ENCODE measurements at places on chromosomes 11 and 22.

- no peak for DNase-seq
These were observed 769 bp downstream of the MAFF start for GRCh38 chr22:38202437-38203089.

GRCh38 chr11:61650781-61651571, 29.2 kb upstream of the DAGLA start:
- no peak for DNase-seq

DNA sequence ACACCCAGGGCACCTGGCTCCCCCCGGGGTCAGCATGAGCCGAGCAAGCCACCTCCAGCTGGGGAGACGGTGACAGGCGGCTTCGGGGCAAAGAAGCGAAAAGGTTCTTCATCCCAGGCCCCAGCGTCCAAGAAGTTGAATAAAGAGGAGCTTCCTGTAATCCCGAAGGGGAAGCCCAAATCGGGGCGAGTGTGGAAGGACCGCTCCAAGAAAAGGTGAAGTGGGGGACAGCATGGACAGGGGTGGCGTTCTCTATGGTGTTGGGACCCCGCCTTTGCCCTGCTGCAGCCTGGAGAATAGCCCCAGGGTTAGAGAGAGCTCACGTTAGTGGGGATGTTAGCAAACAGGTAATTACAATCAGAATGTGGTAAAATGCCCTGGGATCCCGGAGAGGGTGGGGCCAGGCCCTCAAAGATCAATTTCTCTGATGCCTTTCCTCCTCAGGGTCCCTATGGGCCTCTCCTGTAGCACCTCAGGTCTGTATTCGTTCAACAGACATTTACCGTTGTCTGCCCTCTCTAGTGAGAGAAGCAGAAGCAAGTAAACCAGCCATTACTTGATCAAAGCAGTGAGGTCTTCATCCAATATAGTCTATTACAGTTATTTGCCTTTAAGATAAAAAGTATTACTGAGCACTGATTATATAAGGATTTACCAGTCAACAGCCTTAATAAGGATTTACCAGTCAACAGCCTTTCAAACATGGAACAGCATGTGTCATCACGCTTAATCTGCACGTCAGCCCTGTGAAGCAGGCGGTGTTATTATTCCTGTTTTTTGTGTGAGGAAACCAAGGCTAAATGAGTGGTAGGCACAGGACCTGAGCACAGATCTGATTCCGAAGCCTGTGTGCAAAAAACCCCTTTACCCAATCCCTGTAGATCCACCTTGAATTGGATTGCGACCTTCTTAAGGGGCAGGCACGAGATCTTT, 1.0 kb downstream of the CCDC86 start:
- no peak for DNase-seq

- no peak for DNase-seq
These were observed 160.0 kb downstream of the NAV2 start for GRCh38 chr11:19872512-19873145.

GRCh38 chr11:1705126-1706052, 8.4 kb downstream of the KRTAP5-6 start:
- no peak for DNase-seq

- no peak for DNase-seq
These were observed 19.0 kb upstream of the MYH9 start for GRCh38 chr22:36406721-36407120.

GRCh38 chr11:6474806-6475500, 1.2 kb upstream of the TRIM3 start:
- DNase-seq, result no peak

GRCh38 chr11:93694557-93694956, 33.1 kb downstream of the CEP295 start:
- DNase-seq, result no peak

DNA sequence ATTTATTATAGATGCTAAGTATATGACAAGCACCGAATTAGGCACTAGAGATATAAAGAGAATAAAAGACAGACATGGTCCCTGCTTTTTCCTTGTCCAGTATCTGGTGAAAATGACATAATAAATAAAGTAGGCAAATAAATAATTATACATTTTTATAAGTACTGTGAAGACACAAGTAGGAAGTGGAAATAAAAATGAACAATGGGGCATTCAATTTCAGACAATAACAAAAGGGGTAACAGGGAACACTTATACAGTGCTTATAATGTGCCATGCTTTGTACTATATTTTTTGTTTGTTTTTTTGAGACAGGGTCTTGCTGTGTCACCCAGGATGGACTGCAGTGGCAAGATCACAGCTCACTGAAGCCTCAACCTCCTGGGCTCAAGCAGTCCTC, 4.3 kb downstream of the KBTBD3 start:
- DNase-seq, result no peak

GRCh38 chr11:76131142-76131541, 75.2 kb downstream of the WNT11 start:
- no peak for DNase-seq

GRCh38 chr11:118170882-118171268, 5.6 kb downstream of the SCN2B start:
- DNase-seq, result no peak

- no peak for DNase-seq
These were observed 9.9 kb upstream of the RNASEH2C start for GRCh38 chr11:65730461-65730860.

DNA sequence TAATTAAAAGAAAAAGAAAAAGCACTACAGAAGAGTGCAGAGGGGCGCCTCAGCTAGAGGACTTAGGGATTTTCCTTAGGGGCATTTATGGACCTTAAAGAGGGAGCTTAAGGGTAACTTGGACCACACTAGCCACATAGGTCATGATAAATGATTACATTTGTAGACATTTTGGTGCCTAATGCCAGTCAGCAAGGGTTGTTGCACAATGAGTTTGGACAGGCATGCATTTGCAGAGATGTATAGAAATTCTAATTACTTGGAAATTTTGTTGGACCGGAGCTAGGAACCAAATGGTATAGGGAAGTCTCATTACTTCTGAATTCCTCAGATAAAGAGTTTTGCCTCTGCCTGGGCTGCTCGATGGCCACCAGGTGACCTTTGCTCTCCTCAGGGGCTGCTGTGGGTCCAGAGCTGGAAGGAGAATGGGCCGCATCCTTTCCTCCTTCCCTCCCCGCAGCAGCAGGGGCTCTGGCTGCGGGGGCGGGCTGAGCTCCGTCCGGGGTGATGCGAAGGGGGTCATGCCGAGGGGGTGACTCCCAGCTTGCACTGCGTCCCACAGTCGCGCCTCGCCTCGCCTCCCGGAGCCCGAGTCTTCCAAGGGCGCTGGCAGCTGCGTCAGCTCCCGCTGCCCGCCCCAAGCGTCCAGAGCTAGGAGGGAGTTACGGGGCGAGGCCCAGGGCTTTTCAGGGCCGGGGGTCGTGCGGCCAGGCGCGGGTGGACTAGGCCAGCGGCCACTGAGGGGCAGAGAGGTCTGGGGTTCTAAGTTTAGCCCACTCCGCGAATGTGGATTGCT, 20.3 kb upstream of the MALAT1 start:
- no peak for DNase-seq

DNA sequence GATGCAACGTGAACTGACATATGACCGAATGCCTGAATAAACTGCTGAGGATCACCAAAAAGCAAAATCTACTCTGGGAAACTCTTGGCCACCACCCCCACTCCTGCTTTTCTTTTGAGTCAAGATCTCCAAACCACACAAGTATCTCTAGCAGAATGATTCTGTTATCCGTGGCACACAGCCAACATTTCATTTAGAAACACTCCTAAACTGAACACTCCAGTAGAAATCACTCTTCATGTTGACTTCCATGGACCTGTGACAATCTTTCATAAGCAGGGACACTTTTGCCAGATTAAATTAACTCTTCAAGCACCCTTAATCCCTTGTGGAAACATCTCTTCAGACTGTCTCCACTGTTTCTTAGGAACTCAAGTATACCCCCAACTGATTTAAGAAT, 44.4 kb downstream of the VSIG10L2 start:
- no peak for DNase-seq

DNA sequence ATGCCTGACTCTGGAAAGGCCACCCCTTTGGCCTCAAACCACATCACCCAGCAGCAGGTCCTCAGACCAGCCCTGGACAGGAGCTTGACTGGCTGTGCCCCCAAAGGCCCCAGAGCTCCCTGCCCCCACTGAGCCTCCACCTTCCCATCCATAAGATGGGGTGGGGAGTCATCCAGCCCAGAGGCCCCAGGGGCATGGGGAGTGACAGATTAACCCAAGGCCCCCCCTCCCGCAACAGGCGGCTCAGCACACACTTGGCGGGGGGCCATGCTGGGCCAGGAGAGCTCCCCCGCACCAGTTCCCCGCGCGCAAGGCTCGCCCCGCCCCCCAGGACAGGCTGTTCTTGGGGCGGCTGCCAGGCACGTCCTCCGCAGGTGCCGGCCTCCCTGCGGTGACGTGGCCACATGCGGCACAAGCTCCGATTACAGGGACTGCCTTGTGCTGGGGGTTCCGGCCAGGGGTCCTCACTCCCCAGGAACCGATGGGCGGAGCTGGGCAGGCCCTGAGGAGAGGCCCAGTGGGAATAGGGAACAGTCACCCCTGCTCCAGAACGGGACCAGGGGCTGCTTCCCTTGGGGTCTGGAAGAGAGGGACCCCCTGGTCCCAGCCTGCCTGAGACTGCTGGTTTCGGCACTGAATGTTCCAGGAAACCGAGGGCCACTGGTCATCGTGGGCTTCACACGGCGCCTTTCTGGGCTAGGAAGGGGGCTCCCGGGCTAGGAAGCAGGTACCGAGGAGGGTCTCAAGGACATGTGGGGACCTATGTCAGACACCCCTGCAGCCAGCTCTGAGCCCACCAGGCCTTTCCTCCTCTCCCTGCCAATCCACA, 5.1 kb upstream of the CDKN1C start:
- DNase-seq, result no peak

DNA sequence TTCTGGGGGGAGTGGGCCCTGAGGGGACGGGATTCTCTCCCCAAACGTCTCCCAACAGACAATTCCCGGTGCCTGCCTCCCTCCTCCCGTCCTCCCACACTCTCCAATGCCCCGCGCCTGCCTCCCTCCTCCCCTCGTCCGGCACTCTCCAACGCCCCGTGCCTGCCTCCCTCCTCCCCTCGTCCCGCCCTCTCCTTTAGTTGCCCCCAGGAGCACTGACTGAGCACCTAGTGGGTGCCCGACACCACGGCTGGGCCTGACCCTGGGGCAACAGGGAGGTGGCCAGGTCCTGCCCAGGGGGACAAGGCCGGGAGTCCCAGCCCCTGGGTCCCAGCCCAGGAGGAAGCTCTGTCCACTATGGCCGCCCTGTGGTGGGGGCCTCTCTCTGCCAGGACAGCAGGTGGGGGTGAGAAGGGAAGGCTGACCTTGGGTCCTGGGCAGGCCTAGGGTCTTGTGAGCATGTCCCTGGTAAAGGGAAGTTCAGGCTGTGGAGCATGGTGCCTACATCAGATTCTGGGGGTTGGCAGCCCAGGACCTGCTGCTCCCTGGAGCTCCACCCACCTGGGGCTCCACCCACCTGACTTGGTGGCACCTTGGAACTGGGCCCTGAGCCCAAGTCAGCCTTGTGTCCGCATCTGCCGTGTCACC, 942.3 kb downstream of the BRD1 start:
- DNase-seq, result no peak

DNA sequence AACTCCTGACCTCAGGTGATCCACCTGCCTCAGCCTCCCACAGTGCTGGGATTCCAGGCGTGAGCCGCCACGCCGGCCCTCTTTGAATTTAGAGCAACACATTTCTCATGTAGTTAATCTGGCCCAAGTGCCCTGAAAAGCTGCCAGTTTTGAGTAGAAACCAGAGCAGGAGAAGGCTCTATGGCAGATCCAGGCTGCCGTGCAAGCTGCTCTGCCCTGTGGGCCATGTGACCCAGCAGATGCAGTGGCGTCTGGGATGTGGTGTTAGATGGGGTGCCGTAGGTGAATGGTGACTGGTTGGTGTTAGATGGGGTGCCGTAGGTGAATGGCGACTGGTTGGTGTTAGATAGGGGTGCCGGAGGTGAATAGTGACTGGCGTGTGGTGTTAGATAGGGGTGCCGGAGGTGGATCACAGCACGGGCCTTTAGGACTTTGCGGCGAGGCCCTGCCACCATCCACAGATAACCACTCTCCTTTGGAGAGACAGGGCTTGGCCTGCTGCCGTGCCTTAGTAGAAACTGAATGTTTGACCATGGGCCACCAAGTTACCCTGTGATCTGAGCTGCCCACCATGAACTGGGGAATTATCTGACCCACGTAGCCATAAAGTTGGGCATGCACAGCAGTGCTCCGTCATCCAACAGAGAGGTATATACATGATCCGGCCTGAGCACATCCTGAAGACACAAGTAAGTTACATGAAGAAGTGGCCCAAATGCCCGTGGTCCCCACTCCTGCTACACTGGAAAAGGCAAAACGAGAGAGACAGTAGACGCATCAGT, 32.7 kb downstream of the ASCL2 start:
- DNase-seq, result no peak

GRCh38 chr11:127133061-127133460, 132.5 kb upstream of the KIRREL3 start:
- DNase-seq, result no peak

DNA sequence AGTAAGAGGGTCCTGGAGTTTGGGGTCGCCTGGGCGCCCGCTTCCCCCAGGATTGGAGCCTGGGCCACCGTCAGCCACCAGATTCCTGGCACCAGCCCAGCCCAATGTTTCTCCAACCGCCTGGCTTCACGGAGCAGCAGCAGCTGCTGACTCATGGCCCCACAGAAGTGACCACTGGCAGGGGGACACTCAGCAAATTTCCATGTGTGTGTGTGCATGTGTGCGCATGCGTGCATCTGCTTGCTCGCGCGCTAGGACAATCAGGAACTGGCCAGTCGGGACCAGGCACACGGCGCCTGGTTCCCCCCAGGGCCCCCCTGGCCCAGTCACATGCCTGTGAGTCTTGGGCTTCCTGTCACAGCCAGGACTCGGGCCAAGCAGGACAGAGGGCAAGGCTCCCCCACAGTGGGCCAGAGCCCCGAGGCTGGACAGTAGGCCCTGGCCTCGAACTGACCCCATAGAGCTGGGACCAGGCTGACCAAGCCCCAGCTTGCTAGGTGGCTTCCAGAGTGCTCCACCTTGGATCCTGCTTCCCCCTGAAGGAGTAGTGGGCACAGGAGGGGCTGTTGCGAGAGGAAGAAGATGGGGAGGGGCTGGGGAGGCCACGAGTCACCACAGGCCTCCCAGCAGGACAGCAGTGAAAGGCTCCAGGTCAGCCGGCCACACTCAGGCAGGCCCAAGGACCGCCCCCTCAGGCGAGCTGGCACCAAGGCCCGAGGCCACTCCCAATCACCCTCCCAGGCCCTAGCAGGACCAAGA, 3.2 kb downstream of the CTSD start:
- no peak for DNase-seq

DNA sequence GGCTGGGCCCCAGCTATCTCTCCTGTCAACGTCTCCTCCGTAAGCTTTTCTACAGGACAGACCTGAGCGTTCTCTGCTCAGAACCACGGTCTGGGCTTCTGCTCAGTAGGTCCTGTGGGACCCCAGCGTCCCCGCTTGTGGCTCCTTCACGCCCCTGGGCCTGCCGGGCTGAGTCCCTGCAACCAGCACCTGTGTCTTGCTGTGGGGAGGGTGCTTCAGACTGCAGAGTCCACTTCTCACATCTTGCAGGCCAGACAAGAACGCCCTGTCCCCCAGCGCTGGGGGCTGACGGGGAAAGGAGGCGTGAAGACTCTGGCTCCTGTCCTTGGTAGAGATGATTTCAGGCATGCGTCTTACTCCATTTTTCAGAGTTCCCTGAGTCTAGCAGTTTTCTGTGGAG, 1480.8 kb downstream of the BRD1 start:
- DNase-seq, result no peak

Measured in activated T-cell treated with anti-CD3 and anti-CD28 coated beads for 24 hours (primary cell).